ENCODE measurements at places on chromosomes 6 and 20.

- no peak for DNase-seq
Measured at GRCh38 chr6:11217360-11218101, 14.9 kb downstream of the NEDD9 start.

GRCh38 chr6:19562468-19562867, 274.7 kb upstream of the ID4 start:
- DNase-seq: no peak

- no peak for DNase-seq
Measured at GRCh38 chr6:153814136-153814535, 224.9 kb upstream of the OPRM1 start.

GRCh38 chr6:137417396-137417795, 76.8 kb downstream of the OLIG3 start:
- no peak for DNase-seq

DNA sequence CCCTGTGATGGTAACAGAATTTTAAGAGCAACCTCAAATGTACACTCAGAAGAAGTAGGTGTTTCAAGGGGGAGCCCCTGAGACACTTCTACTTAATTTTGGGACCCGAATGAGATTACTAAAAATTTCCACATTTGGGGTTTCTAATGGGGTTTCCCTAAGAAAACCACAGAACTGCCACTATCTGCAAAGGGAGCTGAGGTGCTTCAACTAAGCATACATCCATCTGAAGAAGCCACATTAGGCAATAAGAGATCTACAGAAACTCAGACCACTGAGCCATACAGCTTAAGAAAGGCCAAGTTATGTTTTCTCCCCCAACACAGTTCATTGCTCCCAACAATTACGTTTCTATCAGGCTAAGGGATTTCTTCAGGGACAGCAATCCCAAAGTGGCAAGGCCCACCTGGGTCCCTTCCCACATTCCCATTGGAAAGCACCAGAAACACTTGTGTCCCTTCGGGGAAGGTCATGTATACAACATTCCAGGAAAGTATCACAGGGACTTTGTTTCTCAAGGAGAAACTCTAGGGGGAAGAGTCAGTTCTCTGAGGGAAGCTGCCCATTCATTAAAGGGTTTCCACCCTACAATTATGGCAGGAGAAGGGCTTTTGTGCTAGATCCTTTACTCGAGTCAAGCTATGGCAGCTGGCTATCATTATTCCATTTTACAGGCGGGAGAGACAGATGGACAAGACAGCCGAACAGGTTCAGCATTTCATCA, 5.0 kb downstream of the BCL2L1 start:
- no peak for DNase-seq

All from CD4-positive, alpha-beta T cell treated with Interferon gamma for 1 hour (primary cell).